Activated T-cell treated with anti-CD3 and anti-CD28 coated beads for 1 hour (primary cell): ENCODE measurements at places on chromosomes 12 and 14.

- no peak for DNase-seq
Measured at GRCh38 chr12:20486233-20486632, 117.9 kb downstream of the PDE3A start.

GRCh38 chr12:41248391-41248790 lies 60.3 kb downstream of the PDZRN4 start:
- no peak for DNase-seq

- DNase-seq: no peak
Measured at GRCh38 chr14:51424561-51425251, 184.7 kb downstream of the TMX1 start.

DNA sequence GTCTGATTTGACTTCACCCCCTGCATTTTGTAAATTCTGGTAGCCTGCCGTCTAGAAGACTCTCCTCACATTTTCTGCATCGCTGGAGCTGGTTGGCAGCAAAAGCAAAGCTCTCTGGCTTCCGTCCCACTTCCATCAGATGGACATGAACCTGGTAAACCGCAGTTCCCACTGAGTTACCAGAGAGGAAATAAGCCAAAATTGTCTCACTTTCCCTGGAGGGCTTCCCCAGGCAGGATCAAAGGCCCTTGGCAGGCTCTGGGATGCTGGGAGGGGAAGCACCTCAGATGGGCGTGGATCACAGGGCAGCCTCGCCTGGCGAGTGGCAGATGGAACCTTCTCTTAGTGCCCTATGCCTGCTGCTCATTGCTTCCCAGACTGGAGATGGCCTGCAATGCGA lies 243.5 kb downstream of the TMEM132C start:
- no peak for DNase-seq

- DNase-seq: no peak
Measured at GRCh38 chr12:102033991-102034745, 27.6 kb downstream of the WASHC3 start.

- no peak for DNase-seq
Measured at GRCh38 chr12:88945051-88945732, 364.9 kb upstream of the KITLG start.

- no peak for DNase-seq
Measured at GRCh38 chr12:111578971-111579340, 20.2 kb downstream of the ATXN2 start.

DNA sequence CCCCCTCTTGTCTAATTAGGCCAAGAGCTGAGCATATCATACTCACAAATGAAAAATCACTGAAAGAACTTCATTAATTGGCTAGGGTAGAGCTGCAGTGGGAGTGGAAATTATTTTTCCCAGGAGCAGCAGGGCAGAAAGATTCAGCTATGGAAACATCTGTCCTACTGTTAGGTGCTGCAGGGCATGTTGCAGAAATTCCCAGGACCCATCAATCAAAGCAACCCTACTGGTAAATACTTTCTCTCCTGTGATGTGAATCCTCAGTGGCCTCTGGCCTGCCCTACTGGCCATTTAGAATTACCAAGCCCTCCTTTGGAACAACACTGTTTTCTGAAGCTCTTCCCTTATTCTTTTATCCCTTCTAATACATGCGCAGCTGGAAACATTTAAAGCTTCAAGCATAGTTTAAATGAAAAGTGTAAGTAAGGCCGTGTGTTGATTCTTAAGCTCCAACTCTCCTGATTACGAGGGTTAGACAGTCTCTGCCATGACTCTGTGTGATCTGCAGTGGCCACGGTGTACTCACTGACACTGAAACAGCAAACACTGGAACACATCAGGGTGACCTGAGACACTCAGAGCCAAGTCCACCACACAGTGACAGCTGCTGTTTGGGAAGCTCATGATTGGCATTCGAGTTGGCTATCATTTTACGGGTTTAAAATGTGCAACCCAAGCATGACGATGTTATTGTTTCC lies 62.6 kb upstream of the TMCC3 start:
- no peak for DNase-seq

DNA sequence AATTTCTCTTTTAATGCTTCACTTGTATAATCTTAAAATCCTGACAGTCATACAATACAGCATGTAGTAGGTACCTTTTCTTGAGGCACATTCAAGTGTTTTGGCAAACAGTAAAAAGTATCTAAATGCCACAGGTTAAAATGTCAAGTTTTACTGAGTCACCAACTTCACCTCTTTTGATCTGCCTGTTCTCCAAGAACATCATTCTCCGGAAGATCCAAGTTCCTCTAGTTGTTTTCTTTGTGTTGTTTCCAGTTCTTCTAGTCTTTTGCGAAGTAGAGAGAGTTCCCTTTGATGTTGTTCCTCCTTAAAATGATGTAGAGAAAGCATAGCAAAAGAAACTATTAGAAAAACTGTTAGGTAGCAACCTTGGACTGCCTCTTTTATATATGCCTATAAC lies 151.1 kb downstream of the CEP83 start:
- DNase-seq: no peak

- no peak for DNase-seq
Measured at GRCh38 chr14:54727929-54728328, 161.0 kb downstream of the SAMD4A start.

- no peak for DNase-seq
Measured at GRCh38 chr14:40368314-40368713, 936.1 kb upstream of the FBXO33 start.

DNA sequence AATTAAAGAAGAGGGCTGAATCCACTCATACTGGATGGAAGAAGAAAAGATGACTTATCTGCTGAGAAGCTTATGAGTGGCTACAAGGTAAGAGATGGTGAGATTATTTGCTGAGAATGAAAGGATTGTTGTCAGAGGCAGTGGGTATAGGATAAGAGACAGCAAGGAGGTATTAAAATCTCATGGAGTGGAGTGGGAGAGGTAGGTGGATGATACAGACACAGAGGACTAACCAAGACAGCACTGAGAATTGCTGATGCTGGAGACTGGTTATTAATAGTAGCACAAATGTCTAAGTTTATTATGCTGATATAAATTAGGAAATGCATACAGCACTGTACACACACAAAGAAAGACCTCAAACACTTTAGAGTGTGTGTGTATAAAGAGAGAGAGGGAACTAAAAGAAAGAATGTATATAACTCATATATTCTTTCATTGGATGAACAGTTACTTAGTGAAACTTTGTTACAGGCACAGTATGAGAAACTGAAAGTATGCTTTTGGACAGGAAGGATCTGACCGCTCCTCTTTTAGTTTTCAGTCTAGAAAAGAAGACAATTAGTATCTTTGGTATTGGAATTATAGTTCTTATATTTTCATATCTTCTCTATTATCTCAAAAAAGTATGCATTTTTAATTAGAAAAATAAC lies 543.1 kb downstream of the LRFN5 start:
- DNase-seq: no peak

GRCh38 chr12:64631197-64631596 lies 20.9 kb downstream of the RASSF3 start:
- DNase-seq: no peak

DNA sequence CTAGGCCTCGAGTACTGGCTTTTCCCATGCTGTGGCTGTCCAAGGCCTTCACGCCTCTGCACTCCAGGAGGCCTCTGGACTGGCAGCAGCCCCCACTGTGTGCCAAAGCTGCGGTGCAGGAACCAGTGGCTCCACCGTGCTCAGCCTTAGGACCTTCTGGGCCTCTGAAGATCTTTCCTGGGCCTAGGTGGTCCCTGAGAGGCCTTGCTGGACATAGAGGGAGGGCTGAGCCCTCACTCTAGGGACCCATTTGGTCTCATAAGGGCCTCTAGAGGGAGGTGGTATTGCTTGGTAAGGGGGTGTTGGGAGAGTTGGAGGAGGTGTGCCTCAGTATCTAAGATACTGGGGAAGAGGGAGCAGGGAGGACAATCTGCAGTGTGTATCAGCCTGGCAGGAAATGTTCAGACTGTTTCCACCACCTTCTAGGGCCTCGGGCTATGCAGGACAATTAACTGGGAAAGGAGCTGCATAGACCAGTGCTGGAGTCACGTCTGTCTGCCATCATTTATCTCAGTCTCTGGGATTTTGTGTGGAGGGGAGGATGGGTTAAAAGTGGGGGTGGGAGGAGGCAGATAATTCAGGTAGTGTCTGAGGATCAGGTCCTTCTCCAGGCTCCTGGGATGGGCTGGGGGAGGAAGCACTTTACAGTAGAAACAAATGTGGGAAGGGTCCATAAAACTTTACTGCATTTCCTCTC lies 2.9 kb downstream of the HOXC5 start:
- DNase-seq: no peak

DNA sequence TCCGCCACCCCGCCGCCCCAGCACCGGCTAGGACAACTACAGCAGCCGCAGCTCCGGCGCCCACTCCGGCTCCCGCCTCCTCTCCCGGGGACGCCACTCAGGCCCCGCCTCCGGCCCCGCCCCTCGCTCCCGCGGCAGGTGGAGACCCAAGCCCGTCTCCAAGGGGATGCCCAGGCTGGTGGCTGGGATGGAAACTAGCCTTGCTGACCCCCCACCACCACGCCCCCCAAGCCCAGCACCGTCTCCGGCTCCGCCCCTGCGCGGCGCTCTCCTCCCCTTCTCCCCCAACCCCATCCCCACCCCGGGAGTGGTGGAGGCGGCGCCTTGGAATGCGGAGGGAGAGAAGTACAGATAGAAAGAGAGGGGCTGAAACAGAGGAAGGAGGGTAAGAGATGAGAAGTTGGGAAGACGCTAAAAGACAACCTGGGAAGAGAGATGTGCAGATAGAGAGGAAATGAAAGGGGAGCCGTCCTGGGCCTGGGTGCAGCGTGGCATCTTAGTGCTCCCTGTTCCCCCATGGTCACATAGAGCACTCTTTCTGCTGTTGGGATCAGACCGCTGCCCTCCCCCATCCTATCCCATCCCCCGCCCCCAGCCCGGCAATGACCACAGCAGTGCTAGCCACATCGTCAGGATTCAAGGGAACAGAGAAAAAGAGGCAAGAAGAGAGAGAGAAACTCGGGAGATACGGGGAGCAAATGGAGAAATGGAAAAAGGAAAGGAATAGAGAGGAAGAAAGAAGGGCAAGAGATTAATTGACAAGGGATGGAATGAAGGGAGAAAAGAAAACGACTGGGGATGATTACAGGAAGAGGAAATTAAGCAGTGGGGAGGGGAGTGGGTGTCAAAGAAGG lies at the start of gene ITGA7:
Gene ITGA7 (minus strand): TSS at position 64 of the 854 bp plus-strand sequence. CDS start 222 bp downstream, outside the sequence.
- peak; percentile 43 for DNase-seq

GRCh38 chr14:100871234-100872186 lies 32.0 kb downstream of the RTL1 start:
- no peak for DNase-seq

DNA sequence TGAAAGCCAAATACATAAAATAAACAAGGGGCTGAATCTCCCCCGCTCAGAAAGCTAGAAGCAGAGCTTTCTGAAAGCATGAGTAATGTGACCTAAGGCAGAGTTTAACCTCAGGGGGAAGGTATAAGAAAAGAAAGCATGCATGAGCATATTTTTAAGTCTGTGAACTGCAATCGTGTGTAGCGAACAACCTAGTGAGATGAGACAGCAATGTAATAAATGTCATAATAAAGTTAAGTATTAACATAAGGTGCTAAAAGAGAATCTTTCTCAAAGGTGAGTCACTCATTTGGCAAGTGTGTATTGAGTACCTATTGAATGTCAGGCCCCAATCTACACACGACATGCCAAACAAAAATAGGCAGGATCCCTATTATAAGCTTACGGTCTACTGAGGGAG lies 14.2 kb upstream of the WDR20 start:
- DNase-seq: no peak

DNA sequence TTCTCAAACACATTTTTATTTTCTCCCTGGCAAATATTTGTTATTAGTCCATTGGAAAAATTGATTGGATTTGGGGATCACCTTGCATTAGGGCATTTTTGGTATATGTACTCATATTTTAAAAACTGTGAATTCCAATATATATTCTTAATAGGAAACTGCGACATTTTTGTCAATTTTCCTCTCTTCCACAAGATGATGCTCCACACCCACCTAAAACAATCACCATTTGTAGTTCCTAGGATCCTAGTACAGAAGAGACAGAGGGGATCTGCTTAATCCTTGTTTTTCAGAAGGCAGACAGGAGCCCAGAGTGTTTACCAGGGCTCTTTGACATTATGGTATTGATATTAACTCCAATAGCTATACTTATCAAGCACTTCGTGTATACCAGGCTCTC lies 22.8 kb upstream of the OASL start:
- DNase-seq: no peak

DNA sequence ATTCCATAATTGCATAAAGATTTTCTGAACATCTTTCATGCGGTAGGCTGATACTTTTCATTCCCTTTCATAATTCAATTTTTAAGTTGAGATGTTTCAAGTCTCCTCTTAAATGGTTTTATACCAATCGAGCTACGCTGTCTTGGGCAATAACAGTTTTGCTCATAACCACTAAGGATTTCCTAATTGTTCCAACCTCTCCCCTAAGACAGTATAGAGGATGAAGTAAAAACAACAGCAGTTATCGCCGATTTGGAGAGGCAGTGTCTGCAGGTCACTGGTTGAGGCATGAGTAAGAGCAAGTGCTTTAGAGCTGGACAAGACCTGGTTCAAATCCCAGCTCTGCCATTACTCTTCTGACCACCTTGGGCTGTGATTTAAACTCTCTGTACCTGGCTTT lies 6.9 kb upstream of the MED13L start:
- DNase-seq: no peak

GRCh38 chr12:12902036-12902435 lies 10.7 kb downstream of the GPRC5A start:
- no peak for DNase-seq

GRCh38 chr12:69196302-69197288 lies 42.8 kb upstream of the CPSF6 start:
- no peak for DNase-seq

- no peak for DNase-seq
Measured at GRCh38 chr14:98466807-98467206, 805.2 kb downstream of the BCL11B start.

GRCh38 chr12:118033323-118033722 lies 16.8 kb downstream of the RFC5 start:
- DNase-seq: no peak

DNA sequence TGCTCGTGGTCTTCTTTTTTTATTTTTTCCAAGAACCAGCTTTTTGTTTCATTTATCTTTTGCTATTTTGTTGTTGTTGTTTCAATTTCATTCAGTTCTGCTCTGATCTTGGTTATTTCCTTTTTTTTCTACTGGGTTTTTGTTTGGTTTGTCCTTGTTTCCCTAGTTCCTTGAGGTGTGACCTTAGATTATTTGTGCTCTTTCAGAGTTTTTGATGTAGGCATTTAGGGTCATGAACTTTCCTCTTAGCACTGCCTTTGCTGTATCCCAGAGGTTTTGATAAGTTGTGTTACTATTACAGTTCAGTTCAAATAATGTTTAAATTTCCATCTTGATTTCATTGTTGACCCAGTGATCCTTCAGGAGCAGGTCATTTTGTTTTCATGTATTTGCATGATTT lies 3.3 kb upstream of the SERPINA11 start:
- no peak for DNase-seq

GRCh38 chr14:94173471-94173884 lies 644 bp upstream of the PPP4R4 start:
- peak; percentile 6 for DNase-seq

- no peak for DNase-seq
Measured at GRCh38 chr14:55265197-55265596, 6.0 kb upstream of the FBXO34 start.

- DNase-seq: no peak
Measured at GRCh38 chr14:74645756-74646470, 33.9 kb upstream of the LTBP2 start.

GRCh38 chr12:116657921-116658495 lies 79.9 kb downstream of the SPRING1 start:
- no peak for DNase-seq

- DNase-seq: no peak
Measured at GRCh38 chr14:87073880-87074570, 919.0 kb downstream of the GALC start.

GRCh38 chr14:101969481-101969880 lies 5.1 kb downstream of the DYNC1H1 start:
- DNase-seq: no peak
